ENCODE measurements at places on chromosomes 5 and 9.

DNA sequence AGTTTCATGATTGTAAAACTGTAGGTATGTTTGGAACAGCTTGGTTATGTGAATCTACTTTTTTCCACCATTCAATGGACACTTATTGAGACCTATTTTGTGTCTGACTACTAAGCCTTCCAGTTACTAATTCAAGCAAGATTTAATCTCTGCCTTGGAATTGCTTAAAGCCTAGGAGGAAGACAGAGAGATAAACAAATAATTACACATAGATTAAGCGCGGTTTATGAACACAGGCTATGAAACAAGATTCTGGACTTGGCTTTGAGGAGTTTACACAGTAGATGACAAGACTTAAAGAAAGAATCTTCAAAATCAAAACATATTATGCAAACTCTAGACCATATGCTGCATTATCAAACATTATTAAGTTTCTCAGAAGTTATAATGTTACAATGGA, 340.4 kb downstream of the RASEF start:
- DNase-seq, result no peak

DNA sequence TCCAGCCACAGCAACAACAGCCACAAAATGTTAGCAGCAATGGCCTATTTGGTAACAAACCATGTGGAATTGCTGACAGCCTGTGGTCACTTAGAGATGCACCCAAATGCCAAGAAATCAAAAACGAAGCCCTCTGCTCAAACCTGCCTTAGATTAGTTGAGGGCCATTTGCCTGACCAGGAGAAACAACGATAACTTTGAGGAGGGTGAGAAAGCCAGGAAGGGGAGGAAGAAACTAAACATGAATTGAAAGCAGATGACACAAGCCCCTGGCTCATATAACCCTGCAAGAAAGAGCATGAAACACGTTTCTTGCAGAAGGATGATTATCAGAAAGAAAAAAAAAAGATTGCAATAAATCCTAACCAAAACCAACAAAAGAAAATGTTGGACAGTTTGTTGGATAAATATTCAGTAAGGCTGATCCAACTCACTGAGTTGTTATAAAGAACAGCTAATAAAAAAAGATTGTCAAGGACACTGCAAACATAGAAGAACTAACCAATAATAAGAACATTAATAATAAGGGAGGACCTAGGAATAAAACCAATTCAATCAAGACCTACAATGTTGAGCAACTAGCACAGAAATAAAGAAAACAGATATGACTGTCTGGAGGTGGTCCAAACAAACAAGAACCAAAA, 140.5 kb upstream of the SLC30A5 start:
- no peak for DNase-seq

- no peak for DNase-seq
Measured at GRCh38 chr5:54150841-54151240, 159.5 kb downstream of the ARL15 start.

DNA sequence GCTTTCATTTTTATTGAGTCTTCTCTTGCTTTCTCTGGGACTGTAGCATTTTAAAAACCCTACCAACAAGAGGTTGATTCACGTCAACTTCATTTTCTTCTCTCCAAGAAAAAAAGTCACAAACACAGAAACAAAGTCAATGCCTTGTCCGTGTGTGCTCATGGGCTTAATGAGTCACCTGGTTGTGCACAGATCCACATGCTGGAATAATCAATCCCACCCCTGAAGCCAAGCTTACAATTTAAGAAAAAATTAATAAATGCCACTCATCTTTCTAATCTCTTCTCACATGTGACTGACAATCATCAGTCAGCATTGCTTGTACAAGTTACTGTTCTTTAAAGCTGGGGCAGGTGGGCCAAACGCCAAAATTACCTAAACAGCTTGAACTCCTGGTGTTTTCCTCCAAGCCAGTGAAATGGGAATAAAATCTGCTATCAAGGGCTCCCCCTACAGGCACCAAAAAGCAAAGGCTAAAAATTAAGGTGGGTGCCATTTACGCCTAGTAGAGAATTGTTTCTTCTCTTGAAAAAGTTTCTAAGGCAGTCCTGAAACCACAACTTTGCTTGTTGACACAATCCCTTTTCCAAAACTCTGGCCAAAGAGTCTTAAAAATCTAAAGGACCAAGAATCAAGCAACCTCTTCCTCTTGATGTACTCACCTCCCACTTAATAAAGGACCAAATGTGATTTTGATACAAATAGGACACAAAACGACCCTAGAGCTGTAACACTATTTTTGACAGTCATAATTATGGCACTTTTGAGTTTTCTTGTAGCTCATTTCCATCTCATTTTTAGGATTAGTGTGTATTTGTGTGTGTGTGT, 21.3 kb downstream of the TRMO start:
- DNase-seq, result no peak

GRCh38 chr5:151288180-151288579, 15.4 kb downstream of the SLC36A3 start:
- no peak for DNase-seq

All from cortex of kidney (tissue), 1 donor.